T-helper 2 cell treated with Interferon-gamma antibody and Interleukin-4, amounts not matched to agents 5 μg/mL and 100 μg/mL, for 36 hours (primary cell): ENCODE measurements at places on chromosomes 5 and 9.

DNA sequence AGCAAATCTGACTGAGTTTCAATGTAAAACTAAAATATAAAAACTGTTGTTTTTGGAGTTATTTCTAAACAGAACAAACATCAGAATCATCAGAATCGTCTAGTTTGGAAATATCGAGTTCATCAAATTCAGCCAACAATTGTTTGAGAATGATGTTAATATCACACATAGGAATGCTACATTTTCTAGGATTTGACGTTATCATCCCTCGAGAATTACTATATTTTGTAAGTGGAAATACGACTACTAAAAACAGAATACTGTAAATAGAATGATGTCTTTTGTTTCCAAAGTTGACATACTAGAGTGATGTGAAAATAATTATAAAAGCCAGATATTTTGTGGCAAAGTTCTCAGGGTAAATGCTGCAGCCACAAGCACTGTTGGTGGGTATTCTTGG, 805.9 kb downstream of the TLE1 start:
- no peak for DNase-seq

- DNase-seq = no peak
These were observed 387.8 kb upstream of the WWC1 start for GRCh38 chr5:167903659-167904058.

DNA sequence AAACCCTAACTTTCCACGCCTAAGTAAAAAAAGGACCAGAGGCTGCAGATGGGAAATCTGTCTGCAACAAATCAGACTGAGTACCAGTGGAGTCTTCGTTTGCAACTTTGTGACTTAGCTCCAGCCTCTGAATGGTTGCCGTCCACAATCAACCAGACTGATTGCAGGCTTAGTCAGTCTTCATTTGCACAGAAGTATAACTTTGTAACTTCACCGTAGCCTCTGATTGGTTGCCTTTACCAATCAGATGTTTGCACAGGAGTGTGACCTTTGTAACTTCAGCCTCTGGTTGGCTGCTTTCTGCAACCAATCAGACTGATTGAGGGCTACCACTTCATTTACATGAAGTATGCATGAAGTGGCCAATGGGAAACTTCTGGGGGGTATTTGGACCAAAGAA, 53.7 kb downstream of the TGFBR1 start:
- no peak for DNase-seq

DNA sequence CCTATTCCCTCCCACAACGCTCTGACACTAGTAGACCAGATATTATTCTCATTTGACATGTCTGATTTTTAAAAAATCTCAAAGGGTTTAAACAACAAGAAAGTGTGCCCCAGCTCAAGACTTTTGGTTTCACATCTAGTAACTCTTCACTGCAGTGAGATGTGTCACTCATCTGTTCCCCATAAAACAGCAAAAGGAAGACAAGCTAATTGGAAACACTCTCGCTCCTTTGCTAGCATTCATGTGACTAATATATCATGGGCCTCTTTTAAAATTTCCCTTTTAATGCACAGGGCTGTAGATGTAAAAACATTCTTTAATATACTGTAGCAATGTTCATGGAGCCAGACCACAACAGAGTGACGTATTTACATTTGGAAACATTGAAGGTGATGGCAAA, 372.6 kb downstream of the ZNF608 start:
- no peak for DNase-seq

GRCh38 chr9:112864403-112864802, 26.3 kb downstream of the SLC46A2 start:
- DNase-seq = no peak

DNA sequence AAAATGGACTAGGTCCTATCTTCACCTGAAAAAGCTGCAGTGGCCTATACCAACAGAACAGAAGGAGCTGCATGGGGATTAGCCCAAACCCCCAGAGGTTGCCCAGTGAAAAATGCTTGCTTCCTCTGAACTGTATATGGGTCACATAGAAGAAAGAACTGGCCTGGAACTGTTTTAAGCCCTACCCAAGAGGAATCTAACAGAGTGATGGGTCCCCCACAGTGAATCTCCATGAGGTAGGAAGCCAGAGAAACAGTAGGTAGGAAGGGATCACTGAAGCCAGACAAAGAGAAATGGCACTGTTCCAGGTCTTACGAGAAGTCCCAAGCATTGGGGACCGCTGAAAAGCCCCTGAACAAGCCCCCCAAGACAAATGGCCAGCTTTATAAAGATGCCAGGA, 28.8 kb upstream of the TRIM32 start:
- no peak for DNase-seq

DNA sequence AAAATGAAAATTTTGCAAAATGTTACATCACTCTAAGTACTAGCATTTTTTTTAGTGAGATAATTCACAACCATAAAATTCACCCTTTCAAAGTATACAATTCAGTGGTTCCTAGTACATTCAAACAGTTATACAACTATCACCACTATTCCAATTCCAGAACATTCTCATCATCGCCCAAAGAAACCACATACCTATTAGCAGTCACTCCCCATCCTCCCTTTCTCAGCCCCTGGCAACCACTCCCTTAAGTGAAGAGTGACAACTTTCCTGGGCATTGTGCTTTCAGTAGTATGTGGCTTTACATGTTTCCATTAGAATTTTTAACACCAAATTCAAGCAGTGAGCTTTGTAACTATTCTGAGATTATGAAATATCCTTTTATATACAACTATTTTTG, 81.4 kb downstream of the RASEF start:
- DNase-seq = no peak

DNA sequence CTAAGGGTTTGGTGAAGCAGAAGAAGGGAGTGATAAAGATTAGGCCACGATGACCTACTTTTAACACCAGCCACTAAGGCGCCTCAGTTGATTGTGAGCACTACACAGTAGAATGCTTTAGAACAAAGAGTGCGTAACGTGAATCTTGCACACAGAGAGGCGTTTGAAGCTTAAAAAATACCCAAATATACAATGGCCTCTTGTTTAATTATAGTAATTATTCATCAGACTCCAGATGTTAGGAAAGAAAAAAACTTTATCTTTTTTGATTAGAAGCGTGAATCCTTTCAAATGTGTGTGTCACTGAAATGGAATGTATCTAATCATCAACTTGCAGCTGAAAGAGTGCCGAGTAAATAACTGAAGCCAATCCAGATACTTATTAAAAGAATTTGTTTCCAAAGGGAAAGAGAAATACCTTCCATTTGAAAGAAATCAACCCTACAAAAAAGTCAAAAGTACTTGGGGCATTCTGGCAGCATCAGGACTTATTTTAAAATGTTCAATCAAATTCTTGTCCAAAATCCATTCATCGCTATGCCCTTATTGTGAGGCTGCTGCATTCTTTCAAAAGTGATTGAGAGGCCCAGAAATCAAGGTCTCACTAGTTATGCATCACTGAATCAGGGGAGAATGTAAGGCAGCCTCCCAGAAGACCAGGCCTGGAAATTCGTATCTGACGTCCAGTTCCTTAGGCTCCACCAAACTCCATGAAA, 337.5 kb downstream of the ZNF608 start:
- DNase-seq = no peak

GRCh38 chr9:122179690-122180074, 20.0 kb downstream of the MORN5 start:
- no peak for DNase-seq

DNA sequence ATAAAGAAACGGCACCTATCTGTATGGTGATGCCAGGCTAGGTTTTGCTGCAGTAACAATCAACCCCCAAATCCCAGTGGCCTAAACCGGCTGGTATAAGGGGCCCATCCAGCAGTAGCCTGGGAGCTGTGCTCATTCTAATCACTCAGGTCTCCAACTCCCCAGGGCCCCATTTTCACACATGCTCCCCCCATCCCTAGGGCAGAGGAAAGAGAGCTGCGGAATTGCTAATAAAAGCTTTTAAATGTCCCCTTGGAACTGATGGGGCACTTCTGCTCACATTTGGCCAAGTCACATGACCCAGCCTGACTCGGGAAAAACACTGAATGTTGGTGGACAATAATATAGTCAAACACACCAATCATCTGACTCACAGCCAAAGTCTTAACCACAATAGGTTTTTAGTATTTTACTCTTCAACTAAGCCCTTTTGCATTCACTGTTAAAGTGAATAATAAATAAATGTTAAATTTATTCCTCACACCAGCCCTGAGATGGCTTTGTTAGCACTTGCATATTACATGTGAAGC, 1.6 kb downstream of the FBLL1 start:
- no peak for DNase-seq

- no peak for DNase-seq
These were observed 45.5 kb upstream of the LARP1 start for GRCh38 chr5:154709368-154710305.

- DNase-seq = no peak
These were observed 562.4 kb upstream of the CLINT1 start for GRCh38 chr5:158421319-158421718.

DNA sequence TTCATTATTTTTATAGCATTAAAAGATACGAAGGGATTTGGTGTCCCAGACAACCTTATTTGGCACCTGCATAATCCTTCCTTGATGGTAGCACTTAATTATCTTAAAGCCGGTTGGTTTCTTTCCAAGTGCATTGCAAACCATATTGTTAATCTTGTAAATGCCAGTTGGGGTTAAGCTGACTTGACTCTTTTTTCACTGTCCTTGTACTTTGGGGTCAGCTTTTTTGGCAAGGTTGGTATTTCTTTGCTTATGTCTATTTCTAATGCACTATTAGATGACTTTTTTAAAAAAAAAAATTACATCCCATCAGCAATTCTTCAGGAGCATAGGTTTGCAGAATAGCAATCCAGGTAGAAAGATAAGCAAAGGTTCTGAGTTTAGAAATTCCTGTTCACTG, 466.8 kb upstream of the TLE4 start:
- DNase-seq = no peak
